DND-41 (cell line): ENCODE measurements at places on chromosomes 5 and 9.

GRCh38 chr9:128420060-128420650, 502 bp upstream of the CERCAM start:
- DNase-seq: peak; percentile 35

DNA sequence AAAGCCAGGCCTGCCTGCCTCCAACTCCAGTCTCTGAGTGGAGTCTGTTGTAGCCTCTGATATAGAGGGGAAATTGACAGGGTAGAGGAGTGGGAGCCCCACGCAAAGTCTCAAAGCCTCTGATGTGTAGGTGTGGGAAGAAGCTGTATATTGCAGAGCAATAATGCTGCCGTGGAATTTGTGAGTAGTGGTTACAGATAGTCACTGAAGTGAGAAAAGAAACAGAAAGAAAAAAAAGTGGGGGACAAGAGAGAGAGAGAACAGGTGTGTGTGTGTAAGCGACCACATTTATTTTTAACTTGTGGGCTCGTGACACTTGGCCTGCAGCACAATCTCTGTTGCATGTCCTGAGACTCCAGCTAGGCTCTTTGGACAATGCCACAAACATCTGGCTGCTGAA, 227.8 kb downstream of the NSG2 start:
- DNase-seq: no peak

DNA sequence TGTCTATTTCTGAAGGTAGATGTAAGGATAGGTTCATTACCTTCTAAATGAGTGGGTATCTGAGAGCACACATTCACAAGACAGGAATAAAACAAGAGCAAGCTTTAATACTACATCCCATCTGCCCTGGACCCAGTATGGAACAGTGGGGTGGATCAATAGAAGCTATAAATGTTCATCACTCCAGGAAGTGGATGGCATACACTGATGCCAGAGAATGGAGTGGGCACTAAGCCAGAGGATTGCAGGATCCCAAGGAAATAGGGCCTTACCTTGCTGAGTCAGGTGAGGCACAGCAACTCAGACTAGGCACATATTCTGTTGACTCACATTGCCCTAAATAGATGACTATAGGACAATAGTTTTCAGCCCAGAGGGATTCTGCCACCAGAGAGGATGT, 21.3 kb upstream of the COX7C start:
- DNase-seq: no peak

GRCh38 chr9:133443982-133444381, 15.8 kb upstream of the CACFD1 start:
- no peak for DNase-seq

DNA sequence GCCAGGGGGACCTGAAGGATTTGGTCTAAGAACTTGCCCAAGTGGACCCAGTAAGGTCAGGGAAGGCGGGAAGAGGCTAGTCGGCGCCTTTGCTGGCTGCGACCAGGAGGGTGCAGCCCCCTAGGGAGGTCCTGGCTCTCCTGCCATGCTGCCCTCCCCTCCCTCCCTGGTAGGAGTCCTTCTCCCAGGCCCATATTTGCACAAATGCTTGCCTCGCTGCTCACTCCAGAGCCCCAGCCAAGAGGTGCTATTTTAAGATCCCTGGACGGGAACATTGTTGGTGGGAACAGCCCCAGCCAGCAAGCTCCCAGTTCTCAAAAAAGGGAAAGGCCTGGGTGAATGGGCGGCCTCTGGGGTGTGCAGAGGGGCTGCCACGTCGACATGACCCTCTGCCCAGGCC, 4.3 kb upstream of the IL17B start:
- no peak for DNase-seq

DNA sequence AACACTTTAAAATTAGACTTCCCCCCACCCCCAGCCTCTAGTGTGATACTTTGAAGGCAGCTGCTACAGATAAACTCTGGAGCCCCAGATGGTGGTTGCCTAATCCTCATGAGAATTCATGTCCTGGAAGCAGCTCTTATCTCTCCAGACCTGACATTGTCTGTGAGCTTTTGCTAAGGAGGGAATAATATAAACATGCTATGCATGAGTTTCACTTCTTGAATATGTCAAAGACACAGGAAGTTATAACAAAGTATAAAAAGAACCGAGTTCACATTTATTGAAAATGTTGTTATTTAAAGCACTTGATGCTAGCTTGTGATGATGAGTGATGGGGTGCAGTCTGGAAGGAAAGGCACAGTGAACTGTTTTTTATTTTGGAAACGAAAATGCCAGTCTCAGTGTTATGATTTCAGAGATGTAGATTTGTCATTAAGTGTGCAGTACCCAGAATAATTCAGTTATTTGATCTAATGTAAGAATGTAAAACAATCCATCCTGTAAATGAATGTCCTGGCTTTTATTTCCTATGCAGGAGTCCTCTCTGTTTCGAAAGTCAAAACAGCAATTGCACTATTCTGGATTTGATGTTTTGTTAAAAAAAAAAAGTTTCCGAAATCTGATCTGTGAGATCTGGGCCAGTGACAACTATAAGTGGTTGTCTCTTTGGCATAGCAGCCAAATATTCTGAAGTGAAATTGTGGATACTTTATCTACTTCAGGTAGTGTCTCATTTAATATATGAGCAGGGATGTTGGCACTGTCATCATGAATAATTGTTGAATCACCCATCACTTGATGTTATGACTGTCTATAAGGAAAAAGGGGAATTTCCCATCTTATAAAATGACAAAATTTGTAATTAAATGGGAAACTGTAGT, 77.0 kb downstream of the ZCCHC7 start:
- DNase-seq: peak; percentile 61

DNA sequence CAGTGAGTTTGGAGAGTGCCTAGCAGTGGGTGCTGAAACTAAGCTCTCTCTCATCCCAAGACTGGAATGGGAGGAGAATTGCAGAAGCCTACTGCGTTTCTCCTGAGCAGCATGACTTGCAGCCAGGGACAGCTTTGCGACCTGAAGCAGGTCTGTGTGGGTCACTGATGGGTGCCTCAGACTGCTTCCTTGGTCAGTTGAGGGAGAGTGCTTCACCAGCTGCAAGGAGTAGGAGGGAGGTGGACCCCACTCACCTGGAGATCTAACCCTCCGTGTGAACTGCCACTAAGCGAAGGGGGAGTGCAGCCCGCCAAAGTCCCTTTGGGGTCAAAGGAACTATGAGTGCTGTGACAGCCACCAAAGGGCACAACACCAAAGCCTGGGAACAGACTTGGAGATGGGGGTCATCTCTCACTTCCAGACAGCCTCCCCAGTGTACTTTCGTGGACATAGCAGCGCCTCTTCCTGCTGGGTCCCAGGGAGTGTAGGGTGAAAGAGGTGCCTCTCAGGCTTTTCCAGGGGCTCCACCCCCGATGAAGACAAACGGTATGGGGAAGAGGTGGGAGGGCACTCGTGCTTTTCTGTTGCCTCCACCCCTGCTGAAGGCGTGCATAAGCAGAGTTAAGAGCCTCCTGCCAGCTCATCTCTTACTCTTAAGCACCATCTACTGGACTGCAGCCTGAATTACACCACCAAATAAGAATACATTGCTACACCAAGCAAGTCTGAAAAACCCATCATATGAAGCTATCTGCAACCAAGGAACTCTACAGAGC, 34.3 kb upstream of the MACIR start:
- peak; percentile 69 for DNase-seq

DNA sequence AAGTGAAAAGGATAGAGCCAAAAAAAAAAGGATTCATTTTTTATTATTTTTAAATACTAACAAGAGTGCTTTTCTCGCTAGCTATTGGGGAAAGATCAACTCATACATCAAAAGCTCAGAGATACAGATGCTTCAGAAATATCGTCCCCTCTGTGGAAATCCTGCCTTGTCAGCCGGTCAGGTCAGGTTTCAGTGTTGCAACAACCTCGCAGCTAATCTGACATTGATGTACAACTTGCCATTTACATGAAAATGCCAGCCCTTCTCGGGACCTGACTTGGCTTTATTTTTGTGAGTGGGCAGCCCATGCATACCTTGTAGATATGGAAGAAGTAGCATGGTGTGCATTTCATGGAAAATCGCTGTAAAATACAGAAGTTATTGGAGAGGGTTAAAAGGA, 358.8 kb upstream of the ADAMTS16 start:
- no peak for DNase-seq

GRCh38 chr9:4226331-4227250, 73.3 kb downstream of the GLIS3 start:
- DNase-seq: no peak

DNA sequence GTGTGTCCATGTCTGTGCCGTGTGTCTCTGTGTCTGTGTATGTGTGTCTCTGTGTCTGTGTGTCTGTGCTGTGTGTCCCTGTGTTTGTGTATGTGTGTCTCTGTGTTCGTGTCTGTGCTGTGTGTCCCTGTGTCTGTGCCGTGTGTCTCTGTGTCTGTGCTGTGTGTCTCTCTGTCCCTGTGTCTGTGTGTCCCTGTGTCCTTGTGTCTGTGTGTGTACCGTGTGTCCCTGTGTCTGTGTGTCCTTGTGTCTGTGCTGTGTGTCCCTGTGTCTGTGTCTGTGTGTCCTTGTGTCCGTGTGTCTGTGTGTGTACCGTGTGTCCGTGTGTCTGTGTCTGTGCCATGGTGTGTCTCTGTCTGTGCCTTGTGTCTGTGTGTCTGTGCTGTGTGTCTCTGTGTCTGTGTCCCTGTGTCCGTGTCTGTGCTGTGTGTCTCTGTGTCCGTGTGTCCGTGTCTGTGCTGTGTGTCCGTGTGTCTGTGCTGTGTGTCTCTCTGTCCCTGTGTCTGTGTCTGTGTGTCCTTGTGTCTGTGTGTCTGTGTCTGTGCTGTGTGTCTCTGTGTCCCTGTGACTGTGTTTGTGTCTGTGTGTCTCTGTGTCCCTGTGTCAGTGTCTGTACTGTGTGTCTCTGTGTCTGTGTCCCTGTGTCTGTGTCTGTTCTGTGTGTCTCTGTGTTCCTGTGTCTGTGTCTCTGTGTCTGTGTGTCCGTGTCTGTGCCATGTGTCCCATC, 23.2 kb downstream of the CACNA1B start:
- no peak for DNase-seq
